ENCODE measurements at places on chromosomes 7 and 10.

- no peak for DNase-seq
Measured at GRCh38 chr10:91768123-91768522, 30.1 kb upstream of the TNKS2 start.

DNA sequence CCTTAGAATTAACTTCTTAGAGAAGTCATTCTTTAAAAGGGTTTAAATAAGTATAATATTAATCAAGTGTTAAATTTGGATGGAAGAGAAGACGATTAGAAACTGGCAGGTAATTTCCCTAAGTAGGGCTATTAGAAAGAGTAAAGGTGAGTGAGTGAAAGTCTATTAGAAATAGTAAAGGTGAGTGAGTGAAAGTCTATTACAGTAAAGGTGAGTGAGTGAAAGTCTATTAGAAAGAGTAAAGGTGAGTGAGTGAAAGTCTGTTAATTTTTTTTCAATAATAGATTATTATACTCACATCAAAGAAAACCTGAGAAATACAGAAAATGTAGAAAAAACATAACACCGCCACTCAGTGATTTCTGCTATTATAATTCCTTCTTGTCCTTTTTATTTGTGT, 10.8 kb upstream of the HBP1 start:
- DNase-seq = no peak

DNA sequence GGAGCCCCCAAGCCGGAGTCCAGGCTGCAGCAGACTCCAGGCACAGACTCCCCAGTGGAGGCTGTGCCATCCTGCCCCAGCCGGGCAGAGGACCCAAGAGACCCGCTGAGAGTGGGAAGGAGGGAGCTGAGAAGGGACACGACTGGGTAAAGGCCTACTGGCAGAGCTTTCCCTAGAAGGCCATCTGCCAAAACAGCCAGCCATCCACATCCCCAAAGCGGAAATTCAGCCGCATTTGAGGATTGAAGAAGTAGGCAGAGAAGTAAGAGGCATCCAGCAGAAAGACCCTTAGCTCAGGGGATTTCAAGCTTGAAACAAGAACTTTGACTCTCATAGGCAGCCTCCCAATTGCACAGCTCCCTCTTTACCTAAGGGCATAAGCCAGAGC, 857 bp downstream of the CPXM2 start:
- DNase-seq = no peak

DNA sequence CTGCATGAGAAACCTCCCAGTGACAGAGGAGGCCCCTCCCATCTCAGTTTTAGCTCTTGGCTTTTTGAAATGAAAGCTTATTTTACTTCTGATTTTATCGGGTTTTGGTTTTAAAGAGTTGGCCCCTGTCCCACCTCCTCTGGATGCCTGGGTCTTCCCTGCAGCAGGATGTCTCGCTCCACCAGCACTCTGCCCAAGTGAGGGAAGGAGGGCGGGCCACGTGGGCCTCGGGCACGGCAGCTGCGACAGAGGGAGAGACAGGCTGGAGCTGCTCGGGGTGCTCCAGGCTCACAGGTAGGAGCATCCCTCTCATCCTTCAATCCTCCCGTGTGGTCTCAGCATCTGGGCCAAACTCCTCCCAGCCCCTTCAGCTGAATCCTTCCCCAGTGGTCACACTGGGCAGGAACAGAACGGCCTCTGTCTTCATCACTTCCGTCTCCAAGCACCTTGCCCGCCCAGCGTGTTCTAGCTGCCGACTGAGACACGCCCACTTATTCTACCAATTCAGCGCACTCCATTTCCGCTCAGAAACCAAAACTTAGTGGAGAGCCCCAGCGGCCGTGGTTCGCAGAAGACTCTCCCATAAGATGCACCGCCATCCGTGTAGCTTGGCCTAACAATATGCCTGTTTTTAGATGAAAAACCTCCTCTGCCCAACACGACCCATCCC, 222.9 kb downstream of the GLRX3 start:
- DNase-seq = no peak

DNA sequence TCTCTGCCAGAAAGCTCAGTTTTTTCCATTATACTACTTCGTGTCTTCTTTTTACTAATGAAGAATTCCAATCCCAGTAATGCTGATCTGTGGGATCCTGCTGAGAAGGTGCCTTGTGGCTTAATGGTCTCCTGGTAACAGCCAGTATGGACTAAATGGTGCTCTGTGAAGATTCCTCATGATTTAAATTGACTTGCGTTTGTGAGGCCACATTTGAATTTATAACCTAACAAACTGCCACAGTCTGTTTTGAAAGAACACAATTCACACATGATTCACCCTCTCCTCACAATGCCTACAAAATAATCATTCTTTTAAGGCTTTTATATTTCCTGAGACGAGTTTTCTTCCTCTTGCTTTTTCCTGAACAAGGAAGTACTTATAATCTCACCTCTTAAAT, 140.0 kb downstream of the MBL2 start:
- DNase-seq = no peak

DNA sequence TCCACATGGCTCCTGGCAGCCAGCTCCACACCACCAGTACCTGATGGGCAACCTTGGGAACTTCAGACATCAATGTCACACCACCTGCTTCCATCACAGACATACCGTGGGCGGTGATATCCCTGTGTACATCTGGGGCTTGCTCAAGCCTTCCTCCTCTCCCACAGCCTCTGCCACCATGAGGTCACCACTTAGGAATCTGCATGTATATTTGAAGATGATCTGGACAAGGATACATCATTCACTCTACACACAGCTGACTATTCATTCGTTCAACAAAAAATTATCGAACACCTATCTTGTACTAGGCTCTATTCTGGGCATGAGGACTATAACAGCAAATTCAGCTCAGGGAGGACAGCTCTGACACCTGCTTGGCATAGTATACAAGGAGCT, 6.8 kb downstream of the DLG5 start:
- no peak for DNase-seq

- DNase-seq = no peak
Measured at GRCh38 chr10:119007211-119007574, 22.3 kb upstream of the NANOS1 start.

DNA sequence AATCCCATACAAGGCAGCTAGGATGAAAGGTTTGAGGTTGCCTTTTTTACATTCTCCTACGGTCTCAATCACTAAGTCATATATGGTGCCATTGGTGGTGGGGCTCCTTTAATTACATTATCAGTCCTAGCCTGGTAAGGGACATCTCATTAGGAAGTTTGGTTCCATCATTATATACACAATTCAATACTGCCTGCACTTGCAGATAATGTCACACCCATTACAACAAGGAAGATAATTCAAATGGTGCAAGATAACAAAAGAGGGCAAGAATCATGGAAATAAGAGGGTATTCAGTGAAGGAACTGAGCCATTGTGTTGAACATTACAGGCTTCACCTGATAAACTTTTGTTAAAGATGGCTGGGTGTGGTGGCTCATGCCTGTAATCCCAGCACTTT, 1.7 kb upstream of the TMEM248 start:
- no peak for DNase-seq

DNA sequence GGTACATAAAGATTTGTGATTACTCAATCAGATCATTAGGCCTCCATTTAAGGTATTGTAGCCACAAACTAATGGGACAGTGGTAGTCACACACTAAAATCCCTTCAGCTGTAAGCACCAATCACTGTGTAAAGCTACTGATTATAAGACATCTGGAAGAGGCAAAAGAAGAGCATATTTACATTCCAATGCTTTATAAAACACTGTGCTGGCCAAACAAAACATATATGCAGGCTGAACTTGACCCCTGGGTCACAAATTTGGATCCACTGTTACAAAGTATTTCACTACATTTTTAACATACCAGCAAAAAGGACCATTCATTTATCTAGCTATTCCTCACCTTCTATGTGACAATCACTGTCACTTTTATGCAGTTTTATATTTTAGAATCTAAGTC, 41.4 kb upstream of the ANLN start:
- DNase-seq = no peak

DNA sequence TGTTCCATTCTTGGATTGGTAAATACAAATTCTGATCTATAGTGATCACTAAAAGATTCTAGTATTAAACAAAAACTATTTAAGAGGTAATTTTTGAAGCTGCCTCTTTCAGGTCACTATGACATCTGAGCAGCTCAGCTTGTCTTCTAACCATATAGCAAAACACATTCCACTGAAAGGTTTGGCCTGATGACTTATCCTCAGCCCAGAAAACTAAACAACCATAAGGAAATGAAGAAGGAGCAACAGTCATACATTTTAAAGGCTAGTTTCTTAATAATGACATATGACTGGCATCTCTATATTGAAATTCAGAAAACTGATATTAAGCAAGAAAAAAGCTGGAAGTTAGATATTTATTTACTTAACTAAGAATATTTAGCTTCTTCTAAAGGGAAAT, 24.6 kb downstream of the NT5C2 start:
- DNase-seq = no peak

DNA sequence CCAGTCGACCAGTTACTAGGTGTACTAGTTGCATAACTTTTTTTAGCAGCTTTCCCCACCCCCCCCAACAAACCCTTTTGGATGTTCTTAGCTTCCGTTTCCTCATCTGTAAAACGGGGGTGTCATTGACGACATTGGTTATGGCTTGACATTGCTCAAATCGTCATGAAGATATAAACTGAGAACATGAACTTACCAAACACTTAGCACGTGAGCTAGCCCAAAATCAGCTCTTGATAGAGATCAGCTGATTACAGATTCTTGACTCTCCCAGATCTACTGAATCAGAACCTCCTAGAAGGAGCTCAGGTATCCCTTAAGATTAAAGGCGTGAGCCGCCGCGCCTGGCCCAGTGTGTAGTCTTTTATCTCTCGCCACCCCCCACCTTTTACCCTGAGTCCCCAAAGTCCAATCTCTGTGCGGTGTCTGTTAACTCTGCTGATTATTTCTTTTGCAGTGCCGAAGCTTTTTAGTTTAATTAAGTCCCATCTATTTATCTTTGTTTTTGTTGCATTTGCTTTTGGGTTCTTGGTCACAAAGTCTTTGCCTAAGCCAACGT, 1.0 kb upstream of the GNA12 start:
- DNase-seq = no peak

GRCh38 chr7:55569797-55570196, 2.5 kb downstream of the VOPP1 start:
- DNase-seq = peak; percentile 25

- DNase-seq = no peak
Measured at GRCh38 chr7:27730112-27730511, 9.8 kb upstream of the TAX1BP1 start.

- DNase-seq = peak; percentile 99
Measured at GRCh38 chr7:112206238-112206990, at the start of the genes DOCK4 and ZNF277. Gene DOCK4 (minus strand): TSS chr7:112206399. CDS start chr7:112206138, 261 bp downstream. Gene ZNF277 (plus strand): TSS chr7:112206695. CDS start chr7:112206717, 22 bp downstream.

- DNase-seq = no peak
Measured at GRCh38 chr10:92124616-92125143, 166.2 kb downstream of the CPEB3 start.

DNA sequence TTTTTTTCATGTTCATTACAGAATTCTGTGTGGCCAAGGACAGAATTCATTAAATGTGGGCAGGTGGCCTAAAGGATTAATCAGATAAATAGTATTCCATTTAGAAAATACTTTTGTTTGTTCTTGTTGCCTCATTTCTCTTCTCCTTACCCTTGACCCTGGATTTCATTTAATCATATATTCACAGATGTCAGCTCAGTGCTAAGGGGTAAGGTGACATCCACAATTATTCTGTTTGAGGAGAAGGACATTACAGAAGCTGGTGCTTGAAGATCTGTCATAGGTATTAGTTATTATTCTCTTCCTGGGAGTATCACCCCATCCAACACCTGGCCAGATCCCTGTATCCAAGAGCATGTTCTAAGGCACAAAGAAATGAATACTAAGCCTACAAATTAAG, 961.1 kb downstream of the XPNPEP1 start:
- no peak for DNase-seq

GRCh38 chr7:114086914-114087652, 168.3 kb upstream of the PPP1R3A start:
- peak; percentile 40 for DNase-seq

DNA sequence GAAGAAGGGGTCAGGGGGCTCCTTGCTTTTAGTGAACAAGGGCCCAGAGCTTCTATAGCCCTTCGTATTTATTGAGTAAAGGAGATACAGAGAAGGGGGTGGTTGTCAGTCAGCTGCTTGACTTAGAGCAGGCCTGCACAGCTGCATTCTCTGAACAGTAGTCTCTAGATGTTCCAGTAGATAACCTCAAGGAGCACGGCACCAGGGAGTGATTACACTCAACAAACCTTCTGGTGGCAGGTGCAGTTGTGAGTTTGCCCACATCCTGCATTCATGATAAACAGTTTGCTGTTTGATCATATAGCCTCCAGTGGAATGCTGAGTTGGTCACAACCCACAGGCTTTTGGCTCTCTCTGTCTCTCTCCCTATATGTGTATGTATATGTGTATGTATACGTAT, 70.0 kb upstream of the GJD4 start:
- DNase-seq = no peak

GRCh38 chr7:129499999-129500398, 2.3 kb upstream of the SMKR1 start:
- DNase-seq = no peak

GRCh38 chr7:137408126-137408525, 64.6 kb upstream of the PTN start:
- DNase-seq = no peak

GRCh38 chr7:30327813-30328212, 43.4 kb downstream of the ZNRF2 start:
- no peak for DNase-seq

DNA sequence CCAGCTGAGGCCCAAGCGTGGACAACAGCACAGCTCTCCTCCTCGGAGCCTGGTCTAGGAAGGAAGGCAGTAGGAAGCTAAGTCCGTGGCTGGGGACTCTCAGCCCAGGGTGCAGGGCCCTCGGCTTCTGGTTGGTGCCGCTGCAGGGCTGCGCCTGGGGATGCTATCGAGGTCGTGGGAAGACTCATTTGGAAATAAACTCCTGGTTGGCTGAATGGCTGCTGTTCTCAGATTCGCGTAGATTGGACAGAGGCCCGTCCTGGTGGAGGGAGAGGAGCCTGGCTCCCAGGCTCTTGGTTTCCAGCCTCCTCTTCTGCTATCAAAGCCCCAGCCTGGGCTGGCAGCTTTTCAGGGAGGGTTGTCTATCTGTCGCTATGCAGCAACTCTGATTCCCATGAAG, 152.6 kb upstream of the FZD8 start:
- DNase-seq = peak; percentile 42

DNA sequence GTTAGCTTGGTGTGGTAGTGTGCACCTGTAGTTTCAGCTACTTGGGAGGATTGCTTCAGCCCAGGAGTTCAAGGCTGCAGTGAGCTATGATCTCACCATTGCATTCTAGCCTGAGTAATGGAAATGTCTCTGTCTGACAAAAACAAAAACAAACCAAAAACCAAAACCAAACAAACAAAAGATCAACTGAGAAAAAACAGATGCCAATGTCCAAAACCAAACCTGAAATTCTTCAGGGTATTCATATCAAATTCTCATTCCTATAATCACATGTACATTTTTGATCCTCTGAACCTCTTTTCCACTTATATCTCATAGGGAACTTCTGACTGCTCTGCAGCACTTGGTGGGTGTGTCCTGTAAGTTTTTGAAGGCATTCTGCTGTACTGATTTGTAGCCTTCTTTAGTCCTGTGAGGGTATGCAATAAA, 87.0 kb downstream of the CDK6 start:
- no peak for DNase-seq
